ENCODE measurements at places on chromosomes 11 and 22.

GRCh38 chr11:96237766-96238266, 105.2 kb downstream of the MAML2 start:
- no peak for DNase-seq

GRCh38 chr11:130782361-130783222, 133.7 kb downstream of the SNX19 start:
- no peak for DNase-seq

GRCh38 chr11:113974741-113975470, at the start of gene HTR3A:
Gene HTR3A, plus strand, starts transcription at chr11:113975108. Its CDS starts 218 bp downstream, at chr11:113975326.
- no peak for DNase-seq

- no peak for DNase-seq
Measured at GRCh38 chr11:68002938-68003845, 705 bp downstream of the UNC93B1 start.

DNA sequence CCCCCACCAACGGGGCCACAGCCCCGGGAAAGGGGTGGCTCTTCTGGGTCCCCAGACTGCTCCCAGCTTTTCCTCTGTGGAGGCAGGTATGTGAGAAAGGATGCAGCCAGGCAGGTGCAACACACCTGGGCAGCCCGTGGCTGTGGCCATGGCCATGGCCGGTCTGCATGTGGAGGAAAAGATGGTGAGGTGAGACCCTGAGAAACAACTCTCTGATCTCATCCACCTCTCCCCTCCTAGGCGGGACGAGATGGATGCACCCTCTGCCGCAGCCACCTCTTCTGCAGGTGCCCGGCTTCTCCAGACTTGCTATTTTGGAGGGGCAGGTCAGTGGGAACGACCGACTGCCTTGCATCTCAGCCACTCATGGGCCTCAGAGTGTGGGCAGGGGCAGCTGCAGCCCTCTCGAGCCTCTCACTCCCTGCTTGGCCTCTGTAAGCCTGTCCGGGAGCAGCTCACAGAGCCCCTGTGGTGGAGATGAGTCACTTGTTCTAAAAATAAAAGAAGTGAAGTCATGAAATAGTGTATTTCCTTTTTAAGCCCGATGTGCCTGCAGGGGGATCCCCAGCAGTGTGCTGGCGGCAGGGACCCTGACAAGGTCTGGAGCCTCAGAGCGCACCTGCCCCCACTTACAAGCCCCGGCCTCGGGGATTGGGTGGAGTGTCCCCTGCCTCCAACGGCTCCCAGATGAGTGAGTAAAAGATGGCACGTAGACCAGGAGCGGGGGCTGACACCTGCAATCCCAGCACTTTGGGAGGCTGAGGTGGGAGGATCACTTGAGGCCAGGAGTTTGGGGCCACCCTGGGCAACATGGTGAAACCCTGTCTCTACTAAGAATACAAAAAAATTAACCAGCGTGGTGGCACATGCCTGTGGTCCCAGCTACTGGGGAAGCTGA, 10.7 kb downstream of the SMIM38 start:
- no peak for DNase-seq

DNA sequence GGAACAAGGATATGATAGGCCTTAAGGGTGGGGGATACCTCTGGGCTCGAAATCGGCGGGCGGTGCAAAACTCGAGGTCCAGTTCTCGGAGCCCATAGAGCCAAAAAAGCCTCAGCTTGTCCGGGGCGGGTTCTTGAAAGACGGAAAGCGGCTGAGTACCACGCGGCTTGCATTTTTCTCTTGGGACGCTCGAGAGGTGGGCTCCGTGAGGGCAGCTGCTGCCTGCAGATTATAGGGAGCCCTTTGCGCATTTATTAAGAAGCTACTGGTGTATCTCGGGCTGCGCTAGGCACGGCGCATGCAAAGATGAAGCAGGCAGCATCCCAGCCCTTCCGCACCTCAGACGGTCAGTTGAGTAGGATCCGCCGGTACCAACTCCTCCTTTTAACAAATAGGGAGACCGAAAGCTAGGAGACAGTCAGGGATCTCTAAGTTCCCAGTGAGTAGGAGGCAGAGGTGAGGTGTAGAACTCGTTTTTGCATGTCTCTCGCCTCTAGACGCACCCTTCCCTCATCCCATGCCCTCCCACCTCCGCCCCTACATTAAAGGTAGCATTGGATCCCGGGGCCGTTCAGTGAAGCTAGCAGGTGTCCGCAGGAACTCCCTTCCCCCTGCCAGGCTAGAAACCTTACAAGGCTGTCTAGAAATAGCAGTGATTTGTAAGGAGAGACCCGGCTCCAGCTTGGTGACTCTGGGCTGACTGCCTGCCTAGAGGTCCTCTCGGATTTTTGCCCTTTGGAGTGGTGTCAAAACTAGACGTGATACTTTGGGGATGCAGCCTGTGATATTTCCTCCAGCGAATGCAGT, 768 bp downstream of the LDHA start:
- DNase-seq = no peak

DNA sequence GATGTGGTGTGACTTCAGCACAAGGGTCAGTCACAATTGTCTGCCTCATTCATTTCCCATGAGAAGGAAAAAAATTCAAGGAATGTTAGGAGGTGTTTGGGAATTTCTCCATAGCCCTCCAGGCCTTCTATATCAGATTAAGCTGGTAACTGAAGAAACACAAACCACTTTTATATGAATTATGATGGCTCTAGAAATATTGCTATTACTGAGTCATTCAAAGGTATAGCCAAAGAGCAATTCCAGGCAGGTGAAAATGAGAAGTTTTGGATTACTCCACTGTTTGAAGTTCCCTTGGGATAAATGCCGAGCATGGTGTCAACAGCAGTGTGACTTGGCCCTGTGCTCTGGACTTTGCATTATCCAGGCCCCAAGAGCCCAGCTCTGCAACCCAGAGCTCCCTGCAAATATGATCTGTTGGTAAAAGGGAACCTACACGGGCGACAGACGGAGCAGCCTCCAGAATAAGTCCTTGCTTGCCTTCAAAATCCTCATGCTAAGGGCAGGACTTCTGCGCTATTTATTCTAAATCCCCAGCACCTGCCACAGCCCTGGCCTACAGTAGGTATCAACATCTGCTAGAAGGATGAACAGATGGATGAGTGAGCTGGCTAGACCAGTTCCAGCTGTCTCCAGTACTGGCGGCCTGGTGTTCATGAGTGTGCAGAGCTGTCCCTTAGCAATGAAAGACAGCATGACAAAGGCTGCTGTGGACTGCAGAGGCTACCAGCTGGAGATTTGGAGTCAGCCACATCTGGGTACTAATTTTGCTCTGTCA, 67.5 kb upstream of the ZBED5 start:
- DNase-seq = no peak
